Karpas-422 (cell line): ENCODE measurements at places on chromosomes 3 and 15.

GRCh38 chr15:40054855-40055575 lies 16.0 kb upstream of the SRP14 start:
- DNase-seq, result no peak

- DNase-seq, result no peak
Measured at GRCh38 chr3:94171954-94172353, 109.1 kb downstream of the NSUN3 start.

DNA sequence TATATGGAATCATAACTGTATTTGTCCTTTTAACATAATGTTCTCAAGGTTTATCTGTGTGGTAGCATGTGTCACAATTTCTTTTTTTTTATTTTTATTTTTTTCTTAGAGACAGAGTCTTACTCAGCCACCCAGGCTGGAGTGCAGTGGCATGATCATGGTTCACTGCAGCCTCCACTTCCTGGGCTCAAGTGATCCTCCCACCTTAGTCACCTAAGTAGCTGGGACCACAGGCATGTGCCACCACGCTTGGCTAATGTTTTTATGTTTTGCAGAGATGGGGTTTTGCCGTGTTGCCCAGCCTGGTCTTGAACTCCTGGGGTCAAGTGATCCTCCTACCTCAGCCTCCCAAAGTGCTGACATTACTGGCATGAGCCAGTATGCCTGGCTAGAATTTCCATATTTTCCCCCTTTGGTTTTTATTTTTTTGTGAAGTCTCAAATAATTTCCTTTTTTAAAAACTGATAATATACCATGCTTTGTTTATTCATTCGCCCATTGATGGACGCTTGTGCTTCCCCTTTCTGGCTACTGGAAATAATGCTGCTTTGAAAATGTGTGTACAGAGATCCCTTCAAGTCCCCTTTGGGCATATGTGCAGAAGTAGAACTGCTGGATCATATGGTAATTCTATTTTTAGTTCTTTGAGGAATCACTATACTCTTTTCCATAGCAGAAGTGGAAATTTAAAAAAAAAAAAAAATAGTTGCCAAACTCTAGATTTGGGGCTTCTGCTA lies 28.4 kb downstream of the TMEM40 start:
- DNase-seq, result peak; percentile 80

GRCh38 chr3:101521211-101521701 lies 8.2 kb upstream of the SENP7 start:
- DNase-seq, result no peak

- DNase-seq, result no peak
Measured at GRCh38 chr15:38745126-38745525, 180.5 kb upstream of the RASGRP1 start.

DNA sequence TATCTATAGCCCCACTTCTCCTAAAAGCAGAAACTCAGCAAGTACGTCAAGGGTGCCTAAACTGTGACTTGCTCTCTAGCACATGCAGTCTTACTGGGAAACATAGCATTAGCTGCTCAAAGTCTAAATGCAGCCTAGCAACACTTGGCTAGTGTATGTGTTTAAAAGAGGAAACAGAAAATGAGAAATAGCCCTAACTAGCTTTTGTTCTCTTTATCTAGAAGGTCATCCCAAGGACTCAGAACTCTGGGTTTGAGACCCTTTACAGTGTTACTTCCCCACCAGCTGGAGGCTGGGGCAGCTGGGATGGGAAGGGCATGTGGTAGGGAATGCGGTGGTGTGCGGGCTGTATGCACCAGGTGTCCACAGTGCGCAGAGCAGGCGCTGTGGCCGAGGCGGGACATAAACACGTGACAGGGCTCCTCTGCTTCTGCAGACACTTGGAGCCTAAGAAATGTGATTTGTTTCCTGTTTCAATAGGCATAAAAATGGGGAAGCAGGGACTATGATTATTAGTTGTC lies 13.3 kb downstream of the ETV5 start:
- DNase-seq, result no peak

DNA sequence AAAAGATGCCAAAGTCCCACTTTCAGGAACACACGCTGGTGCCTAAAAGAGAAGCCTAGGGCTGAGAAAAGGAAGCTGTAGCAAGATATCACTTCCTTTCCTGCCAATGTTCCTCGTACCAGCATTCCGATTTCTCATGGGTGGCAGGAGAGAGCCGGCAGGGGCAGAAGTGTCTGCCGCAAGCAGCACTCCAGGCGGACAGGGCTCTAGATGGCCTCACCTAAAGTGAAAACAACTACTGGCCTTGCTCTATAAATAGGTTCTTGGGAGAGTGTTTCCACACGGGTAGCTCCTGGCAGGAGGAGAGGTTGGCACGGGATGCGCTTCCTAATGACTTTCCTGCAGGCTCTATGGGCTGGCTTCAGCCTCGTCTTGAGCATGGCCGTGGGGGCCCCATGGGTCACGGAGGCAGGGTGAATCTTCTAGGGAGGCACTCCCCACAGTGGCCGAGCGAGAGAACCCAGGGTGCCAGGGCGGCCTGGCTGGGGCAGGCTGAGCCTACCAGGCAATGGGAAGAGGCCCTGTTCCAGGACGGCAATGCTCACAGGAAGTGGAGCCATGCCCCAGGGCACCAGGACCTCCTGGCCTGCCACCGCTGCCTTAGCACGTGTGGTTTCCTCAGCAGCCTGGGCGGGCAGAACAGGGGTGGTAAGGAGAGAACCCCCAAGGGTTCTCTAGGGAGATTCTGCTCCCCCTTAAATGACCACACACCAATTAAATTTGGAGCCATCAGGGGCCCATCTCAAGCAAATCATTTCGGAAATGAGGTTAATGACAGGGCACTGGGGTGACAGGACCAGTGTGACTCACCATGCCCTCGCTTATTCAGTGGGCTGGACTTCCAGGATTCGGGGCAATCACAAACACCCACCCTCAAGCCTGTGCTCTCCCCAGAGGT lies 14.6 kb upstream of the DUSP7 start:
- peak; percentile 73 for DNase-seq

DNA sequence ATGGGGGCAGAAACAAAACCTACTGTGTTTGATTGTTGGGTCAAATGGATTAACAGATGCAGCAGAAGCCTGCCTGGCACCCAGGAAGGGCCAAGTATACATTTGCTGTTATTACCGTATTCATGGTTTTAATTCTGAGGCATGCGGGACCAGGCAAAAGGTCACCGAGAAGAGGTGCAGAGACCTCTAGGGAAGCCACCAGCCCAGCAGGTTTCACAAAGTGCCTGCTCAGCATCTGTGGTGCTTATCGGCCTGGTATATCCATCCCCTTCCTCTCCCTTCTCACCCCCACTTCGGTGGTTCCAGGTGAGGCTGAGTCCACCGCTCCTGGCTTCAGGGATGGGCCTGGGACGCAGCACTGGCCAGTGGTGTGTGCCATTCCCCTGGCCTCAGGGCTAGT lies 13.1 kb downstream of the TPRA1 start:
- no peak for DNase-seq

GRCh38 chr3:192188218-192188835 lies 539.0 kb downstream of the FGF12 start:
- peak; percentile 91 for DNase-seq

DNA sequence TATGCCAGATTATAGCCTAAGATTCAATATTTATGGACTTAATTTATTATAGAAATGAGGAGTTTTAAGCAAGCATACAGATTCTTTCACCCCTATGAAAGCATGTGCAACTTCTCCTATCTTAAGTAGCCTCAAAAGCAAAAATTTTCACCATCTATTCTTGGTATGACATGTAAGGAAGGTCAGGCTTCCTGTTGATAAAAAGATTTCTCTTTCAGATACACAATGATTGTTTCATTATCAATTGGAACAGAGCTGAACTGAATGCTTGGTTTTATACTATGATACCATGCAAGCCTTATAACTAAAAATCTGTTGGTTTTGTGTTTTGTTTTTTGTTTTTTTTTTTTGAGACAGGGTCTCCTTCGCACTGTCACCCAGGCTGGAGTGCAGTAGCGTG lies 3.9 kb downstream of the GRK7 start:
- no peak for DNase-seq

- DNase-seq, result no peak
Measured at GRCh38 chr3:126537116-126537729, 13.3 kb downstream of the CHST13 start.

DNA sequence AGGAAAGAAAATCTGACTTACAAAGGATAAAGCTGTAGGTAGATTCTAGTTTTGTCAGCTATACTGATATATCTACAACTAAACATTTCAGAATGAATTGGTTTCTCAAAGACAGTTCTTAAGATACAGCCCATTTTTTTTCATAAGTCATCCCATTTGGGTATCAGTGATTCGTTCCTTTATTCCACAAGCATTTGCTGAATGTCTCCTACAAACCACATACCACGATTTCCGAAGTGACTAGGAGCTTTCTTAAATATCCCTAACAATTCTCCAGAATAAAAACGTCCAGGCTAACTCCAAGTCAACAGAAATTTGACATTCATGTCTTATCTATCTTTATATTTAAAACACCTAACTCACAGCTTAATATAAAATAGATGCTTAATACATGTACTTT lies 59.8 kb downstream of the TP53BP1 start:
- no peak for DNase-seq
